NCI-H2107 (cell line): ENCODE measurements at places on chromosomes 16 and 17.
A peak's percentile ranks its signal among the peaks of the same experiment; 100 is the strongest.

DNA sequence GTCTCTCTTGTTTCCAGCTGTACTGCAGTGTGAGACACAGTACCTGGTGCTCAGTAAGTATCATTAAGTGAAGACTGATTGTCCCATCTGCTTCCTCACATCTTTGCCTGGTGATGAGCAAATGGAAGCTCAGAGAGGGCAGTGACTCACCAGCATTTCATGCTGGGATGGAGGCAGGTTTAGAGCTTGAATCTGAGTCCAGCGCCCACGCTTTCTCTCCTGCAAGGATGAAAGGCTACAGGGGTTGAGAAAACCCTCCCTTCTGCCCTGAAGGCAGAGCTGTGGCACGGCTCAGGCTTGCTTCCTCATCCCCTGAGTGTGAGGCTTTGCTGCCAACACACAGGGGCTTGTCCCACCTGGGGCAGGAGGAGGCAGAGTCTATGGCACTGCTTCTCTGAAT is 1.5 kb upstream of the RNF112 start:
- no peak for DNase-seq

DNA sequence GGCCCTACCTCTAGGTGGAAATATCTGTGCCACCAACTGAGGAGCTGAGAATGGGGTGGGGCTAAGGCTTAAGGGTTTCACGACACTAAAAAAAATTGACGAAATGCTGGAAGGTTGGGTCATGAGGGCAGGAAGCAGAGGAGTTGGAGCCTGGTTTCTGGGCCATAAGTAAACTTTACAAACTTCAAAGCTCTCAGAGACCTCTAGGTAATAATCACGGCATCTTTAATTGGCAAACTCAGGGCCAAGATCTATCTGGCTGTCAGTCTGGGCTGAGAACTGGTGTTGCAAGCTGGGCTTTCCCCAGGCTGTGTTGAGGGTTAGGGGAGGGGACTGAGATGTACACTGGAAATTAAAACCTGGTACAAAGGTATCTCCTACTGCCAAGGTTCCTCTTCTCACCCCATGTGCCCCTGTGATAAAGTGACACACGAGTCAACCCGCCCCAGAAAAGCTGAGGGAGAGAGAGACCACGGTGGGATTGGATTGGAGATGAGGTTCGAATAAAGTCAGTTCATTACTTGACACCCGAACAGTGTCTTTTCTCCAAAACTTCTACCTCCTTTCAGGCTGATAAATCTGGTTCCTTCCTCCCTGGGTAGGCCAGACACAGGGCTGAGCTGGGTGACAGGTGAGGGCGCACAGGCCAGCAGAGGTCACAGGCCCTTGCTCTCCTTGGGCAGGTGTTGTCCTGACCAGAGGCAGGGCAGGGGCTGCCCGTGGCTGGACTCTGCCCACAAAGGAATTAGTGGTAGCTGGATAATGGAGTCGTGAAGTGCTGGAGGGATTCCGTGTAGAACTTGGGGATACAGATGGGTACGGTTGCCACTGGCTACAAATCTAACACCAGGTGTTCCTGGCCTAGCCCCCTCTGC is 4.0 kb upstream of the ZNF768 start:
- no peak for DNase-seq

DNA sequence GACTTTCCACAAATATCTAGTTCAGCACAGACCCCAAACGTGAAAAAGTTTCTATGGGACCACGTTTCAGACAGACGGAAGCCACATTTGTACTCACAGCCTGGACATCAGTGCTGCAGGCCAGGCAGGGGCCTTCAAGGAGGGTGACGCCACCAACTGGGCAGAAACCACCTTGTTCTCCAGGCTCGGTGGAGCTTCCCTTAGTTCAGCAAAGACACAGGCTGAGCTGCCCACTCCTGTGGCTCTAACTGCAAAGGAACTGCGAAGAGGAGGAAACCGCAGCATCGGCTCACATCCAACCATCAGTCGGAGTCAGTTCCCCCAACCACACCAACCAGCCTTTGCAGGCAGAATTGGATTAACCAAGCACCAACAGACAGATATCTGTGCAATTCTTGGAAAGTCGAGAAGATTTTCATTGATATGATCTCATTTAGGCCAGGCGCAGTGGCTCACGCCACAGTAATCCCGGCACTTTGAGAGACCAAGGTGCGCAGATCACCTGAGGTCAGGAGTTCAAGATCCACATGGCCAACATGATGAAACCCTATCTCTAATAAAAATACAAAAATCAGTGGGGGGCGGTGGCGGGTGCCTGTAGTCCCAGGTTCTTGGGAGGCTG is 73.3 kb upstream of the CNEP1R1 start:
- DNase-seq, result no peak

- no peak for DNase-seq
Observed at GRCh38 chr16:81863630-81864352, 84.7 kb downstream of the PLCG2 start.

GRCh38 chr17:41394254-41394996 is 3.0 kb downstream of the KRT31 start:
- no peak for DNase-seq

GRCh38 chr17:8420041-8420934 is 15.4 kb upstream of the NDEL1 start:
- DNase-seq, result no peak

GRCh38 chr17:43439041-43439440 is 40.2 kb downstream of the ARL4D start:
- DNase-seq, result no peak

DNA sequence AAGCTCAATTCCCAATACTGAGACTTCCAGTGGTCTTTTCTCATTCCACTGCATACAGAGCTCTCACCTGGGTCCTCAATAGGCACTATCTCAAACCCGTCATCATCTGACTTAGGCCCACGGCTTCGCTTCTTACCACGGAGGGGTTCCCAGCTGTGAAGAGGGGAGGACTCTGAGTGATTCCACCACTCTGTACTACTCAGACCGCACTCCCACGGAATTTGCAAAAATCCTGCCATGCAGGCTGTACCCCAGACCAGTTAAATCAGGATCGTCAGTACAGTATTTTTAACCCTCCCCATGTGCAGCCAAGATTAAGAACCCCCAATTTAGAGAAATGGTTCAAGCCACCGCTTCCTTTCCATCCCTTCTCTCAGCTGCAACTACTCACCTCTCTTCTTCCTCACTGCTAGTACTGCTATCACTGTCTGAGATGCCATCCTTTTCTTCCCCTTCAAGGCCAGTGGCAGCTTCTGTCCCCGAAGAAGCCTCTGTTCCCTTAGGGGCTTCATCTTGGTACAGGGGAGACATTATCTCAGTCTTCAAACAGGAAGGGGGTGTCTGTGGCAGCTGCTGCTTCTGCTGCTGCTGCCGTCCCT is 6.2 kb upstream of the PSMC5 start:
- DNase-seq, result no peak

DNA sequence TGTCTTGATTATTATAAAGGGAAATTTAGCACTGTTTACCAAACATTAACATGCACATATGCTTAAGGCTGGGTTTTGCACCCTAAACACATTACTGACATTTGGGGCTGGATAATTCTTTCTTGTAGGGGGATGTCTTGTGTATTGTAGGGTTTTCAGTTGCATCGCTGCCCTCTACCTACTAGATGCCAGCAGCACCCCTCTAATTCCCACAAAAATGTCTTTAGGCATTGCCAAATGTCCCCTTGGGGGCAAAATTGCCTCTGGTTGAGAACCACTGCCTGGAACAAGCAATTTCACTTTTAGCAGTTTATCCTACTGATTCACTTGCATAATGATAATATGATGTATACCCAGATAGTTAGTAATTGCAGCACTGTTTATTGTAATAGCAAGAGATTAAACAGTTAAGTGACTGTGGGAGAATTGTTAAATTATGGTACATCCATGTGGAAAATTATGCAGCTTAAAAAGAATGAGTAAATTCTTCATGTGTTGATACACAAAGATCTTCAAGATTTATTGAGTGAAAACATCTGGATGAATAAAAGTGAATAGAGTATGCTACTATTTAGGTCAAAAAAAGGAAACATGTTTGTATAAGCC is 18.4 kb downstream of the PRSS54 start:
- no peak for DNase-seq

- DNase-seq, result peak; percentile 62
Observed at GRCh38 chr17:32015245-32016013, 8.2 kb downstream of the LRRC37B start.

GRCh38 chr17:72924196-72924595 is 168.3 kb downstream of the SLC39A11 start:
- DNase-seq, result no peak

DNA sequence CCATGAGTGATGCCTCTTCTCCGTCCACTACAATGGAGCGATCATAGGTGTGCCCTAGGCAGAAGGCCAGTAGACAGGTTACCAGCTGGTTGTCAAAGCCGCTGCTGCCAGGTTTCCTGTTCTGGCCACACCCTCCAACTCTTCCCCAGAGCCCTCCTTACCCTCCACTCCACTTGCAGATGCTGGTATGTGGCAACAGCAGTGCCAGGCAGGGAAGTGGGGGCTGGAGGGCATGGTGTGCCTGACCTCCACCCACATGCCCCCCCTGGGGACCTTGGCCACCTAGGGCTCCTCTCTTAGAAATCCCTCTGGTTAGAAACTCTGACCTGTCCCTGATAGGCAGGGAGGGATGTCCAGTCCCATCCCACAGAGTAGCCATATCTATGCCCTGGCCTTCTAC is 1.5 kb downstream of the RRAD start:
- no peak for DNase-seq

- DNase-seq, result no peak
Observed at GRCh38 chr16:4703906-4704305, 10.5 kb downstream of the NUDT16L1 start.

DNA sequence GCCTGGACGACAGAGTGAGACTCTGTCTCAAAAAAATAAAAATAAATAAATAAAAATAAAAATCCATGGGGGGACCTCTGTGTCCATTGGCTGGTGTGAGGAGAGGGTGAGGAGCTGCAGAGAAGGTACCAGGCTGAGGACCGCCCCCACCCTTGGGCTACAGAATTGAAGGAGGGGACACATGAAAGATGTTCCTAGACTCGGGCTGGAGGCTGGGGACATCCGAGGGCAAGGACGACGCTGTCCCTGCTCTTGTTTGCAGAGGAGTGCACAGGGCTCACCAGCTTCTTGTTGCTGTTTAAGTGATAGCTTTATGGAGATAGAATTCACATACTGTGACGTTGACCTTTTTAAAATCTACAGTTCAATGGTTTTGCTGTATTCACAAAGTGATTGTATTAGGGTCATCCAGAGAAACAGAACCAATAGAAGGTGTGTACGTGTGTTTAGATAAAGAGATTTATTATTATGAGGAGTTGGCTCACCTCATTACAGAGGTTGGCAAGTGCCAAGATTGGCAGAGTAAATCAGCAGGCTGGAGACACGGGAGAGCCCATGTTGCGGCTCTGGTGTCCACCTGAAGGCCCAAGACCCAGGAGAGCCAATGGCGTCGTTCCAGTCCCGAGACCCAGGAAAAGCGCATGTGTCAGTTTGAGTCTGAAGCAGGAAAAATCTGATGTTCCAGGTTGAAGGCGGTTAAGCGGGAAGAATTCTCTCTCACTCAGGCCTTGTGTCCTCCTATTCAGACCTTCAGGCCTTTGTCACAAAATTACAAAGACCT is 320.7 kb downstream of the SEC14L1 start:
- no peak for DNase-seq

GRCh38 chr17:2398655-2399571 is 1.9 kb downstream of the MNT start:
- no peak for DNase-seq

GRCh38 chr17:4898351-4898750 is 985 bp upstream of the C17orf107 start:
- no peak for DNase-seq

DNA sequence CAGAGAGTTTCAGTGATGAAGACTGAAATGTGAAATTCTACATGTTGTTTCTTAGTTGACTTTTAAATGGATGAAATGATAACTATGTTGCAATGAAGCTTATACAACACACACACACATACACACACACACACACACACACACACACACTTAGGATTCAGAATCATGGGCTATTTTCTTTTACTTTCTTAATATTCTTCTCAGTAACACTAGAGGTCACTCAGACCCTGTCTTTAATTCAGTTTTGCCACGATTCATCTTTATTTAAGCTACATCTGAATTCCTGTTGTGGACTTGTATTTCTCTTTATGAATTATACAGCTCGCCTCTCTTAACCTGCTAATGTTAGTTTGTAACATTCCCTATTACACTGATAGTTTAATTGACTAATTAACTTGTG is 109.6 kb upstream of the GOT2 start:
- no peak for DNase-seq

DNA sequence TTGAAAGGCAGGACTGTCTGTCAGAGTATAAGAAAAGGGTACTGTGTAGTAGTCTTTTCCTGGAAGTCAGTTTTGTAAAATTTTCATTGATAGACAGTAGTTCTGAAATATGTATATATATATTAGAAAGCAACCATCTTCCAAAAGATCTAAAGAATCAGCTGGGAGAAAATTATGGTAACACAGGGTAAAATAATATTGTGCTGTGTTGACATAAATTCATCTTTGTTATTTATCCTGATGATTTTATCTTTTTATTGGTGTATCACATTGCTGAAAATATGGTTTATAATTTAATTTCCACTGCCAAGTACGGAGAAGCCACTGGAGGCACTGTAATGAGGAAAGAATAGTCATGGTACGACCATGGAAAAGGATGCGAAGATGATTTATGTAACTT is 324.9 kb downstream of the CA10 start:
- no peak for DNase-seq

DNA sequence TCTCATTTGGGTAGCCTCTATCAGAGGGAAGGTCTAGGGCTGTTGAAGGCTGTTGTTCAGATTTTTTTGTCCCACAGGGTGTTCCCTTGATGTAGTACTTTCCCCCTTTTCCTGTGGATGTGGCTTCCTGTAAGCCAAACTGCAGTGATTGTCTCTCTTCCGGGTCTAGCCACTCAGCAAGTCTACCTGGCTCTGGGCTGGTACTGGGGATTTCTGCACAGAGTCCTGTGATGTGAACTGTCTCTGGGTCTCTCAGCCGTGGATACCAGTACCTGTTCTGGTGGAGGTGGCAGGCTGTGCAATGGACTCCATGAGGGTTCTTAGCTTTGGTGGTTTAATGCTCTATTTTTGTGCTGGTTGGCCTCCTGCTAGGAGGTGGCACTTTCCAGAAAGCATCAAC is 23.3 kb upstream of the CCR7 start:
- no peak for DNase-seq

GRCh38 chr17:66296289-66296725 is 6.1 kb upstream of the PRKCA start:
- no peak for DNase-seq

GRCh38 chr16:27369806-27370205 is 32.2 kb upstream of the IL21R start:
- DNase-seq, result no peak
